Stimulated activated CD4-positive, alpha-beta T cell treated with anti-CD3 and anti-CD28 coated beads, TNF-alpha, amount 100 ng/mL, for 1 hour (primary cell): ENCODE measurements at places on chromosomes 2 and 18.

DNA sequence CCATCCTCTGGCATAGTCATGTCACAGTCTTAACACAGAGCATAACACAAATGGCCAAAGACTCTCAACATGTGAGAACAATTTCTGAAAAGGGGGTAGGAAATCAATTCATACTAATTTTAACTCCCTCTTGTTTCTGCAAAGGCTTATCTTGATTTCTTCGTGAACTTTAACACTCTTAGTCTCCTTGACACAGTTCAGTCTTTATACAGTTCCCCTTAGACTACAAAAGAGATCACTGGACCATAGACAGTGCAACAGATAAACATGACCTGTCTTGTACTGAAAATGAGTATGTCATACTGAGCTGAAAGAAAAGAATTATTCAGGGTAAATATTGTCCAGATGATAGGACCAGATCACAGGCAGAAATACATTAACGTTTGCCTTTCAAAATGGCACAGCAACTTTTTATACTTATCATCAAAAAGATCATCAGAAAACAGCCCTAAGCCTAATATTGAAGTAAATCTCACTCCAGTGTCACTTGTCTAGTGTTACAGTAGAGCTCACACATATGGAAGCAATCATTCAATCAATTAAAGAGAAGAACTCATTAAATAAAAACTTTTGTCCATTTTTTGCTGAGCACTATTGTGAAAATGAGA is 56.4 kb upstream of the VRK2 start:
- DNase-seq = no peak

GRCh38 chr2:70977605-70978205 is 725 bp upstream of the ANKRD53 start:
- DNase-seq = no peak

DNA sequence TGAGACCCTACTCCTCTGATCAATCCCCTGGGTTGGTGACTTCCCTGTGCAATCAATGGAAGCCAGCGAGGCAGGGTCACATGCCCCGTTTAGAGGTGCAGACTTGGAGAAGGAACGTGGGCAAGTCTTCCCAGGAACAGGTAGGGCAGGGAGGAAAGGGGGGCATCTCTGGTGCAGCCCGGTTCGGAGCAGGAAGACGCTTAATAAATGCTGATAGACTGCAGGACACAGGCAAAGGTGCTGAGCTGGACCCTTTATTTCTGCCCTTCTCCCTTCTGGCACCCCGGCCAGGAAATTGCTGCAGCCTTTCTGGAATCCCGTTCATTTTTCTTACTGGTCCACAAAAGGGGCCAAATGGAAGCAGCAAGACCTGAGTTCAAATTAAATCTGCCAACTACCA is 821 bp upstream of the PROC start:
- no peak for DNase-seq

GRCh38 chr18:59954755-59955156 is 55.0 kb downstream of the PMAIP1 start:
- DNase-seq = no peak

DNA sequence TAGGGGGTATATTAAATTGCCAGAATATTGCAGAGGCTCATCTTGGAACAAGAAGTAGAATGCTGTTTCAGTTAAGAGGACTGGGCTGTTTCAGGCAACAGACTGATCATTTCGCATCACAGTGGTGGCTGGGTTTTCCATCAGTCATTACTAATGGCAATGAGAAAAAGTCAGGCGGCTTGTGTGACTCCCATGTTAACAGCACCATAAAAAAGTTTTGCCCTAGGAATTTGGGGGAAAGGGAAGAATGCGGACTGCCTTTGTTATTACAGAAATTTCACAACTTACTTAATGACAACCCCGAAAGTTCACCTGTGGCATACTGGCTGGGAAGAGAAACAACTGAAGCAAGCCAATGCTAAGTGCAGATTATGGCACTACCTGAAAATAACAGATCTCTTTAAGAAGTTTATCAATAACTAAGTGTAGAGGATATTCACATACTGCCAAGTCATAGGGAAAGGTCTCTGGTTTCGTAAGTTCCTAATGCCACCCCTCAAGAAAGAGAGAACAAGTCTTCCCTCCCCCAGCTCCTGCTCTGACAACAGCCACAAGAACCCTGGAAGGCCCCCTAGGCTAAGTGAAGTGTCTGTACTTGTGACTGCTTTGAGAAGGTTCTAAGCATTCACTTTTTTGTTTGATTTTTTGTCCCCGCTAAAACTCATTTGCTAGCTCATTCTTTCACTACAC is 40.5 kb upstream of the AP1S3 start:
- no peak for DNase-seq
